ENCODE measurements at places on chromosomes 2 and 18. TPM values are rescaled to one million over a fixed set of nuclear protein-coding genes. Genes with fewer than 3 reads are reported as not detected.

Gene RNF152
- 2.8 TPM for total RNA-seq

DNA sequence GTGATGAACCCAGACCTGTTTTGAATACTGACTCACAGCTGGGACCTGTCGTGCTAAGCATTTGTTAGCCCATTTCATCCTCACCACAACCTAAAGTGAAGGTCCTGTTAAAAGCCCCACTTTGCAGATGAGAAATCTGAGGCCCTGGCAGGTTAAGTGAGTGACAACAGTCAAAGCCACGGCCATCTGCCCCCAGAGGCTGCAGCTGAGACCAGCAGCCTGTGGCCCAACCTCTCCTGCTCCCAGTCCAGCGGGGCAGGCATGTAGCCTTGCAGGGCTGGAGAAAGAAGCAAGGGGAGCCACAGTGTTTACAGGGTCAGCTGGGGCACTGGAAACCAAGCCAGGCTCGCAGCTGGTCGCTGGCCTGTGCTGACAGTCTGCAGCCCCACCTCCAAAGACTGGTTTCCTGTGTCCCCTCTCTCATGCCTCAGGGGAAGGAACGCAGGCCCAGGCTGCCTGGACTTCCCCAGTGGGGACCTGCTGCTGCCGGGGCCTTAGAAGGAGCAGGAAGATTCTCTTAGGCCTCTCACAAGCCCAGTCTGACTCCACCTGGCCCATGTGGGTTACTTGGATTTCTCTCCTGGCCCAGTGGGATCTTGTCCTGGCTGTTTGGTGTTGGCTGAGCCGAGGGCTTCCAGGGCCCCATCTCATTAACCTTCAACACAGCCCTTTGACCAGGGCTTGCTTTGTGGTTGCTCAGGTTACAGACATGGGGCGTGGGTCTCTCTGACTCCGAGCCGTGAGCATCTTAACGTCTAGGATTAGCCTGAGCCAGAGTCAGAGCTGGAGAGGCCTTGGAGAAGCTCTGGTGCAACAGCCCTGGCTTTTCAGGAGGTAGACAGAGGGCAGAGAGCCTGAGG, 1.7 kb downstream of the INPP5D start:
- peak; percentile 8 for DNase-seq

GRCh38 chr2:1804351-1804771, 60.0 kb upstream of the PXDN start:
- no peak for DNase-seq

DNA sequence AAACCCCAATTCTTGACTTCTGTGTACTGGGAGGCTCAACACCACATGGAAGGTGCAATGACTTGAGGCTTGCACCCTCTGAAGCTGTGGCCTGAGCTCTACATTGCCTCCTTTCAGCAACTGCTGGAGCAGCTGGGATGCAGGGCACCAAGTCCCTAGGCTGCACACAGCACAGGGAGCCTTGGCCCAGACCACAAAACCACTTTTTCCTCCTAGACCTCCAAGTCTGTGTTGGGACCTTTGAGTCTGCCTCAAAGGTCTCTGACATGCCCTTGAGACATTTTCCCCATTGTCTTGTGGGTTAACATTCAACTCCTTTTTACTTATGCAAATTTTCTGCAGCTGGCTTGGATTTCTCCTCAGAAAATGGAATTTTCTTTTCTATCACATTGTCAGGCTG, 62.6 kb upstream of the KCNE4 start:
- no peak for DNase-seq

DNA sequence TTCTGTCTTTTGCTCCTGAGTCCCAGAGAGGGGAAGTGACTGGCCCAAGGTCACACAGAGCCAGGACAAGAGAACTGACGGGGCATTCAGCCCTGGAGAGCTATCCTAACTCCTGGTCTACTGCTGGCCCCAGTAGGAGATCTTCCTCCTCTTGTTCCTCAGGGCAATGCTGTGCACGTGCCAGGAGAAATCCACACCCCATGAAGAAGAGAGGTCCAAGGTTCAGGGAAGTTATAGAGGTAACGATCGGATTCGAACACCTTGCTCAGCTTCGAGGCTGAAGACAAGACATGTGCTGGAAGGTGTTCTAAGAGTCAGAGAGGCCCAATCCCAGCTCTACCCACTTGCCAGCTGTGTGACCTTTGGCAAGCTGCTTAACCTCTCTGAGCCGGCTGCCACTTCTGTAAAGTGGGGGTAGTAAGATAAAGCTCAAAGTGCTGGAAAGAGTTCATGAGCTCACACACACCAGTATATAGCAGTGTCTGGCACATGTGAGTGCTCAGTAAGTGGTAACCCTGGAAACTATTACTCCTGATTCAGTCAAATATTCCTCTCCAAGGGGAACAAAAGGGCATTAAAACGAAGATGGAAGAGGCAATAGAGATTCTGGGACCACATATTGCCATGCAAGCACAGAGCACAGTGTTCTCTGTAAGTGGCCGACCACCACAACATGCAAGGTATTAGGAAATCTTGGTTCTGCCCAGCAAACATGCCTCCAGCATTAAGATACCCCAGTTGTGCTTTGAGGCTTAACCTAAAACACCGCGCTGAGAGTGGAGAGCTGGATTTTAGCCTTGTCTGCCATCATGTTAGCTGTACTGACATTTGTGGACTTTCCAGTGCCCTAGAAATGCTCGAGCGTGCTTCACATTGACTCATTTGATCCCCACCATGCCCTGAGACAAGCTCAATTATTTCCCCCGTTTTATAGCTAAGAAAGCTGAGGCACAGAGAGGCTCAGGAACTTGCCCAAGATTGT, 25.6 kb downstream of the SERTAD2 start:
- DNase-seq = no peak

GRCh38 chr2:168804214-168804613, 1.8 kb downstream of the NOSTRIN start:
- DNase-seq = no peak

All from PC-3 (cell line).